ENCODE measurements at places on chromosomes 6 and 20.

GRCh38 chr6:43909474-43910148, 139.6 kb downstream of the VEGFA start:
- H3K36me3 ChIP-seq: no peaks in the 10 kb centered on the region
- DNase-seq: no peak
- H3K27me3 ChIP-seq: no peaks in the 10 kb centered on the region
- H3K4me3 ChIP-seq: no peak overlapping the region
- no peak overlapping the region for H3K27ac ChIP-seq
- no peaks in the 10 kb centered on the region for H3K4me1 ChIP-seq

- DNase-seq: no peak
- no peak overlapping the region for H3K27ac ChIP-seq
- no peak overlapping the region for H3K4me3 ChIP-seq
- H3K27me3 ChIP-seq: no peaks in the 10 kb centered on the region
Observed at GRCh38 chr6:143429970-143430369, 20.5 kb downstream of the ADAT2 start.

GRCh38 chr6:148436466-148436865, 93.8 kb downstream of the SASH1 start:
- no peaks in the 10 kb centered on the region for H3K36me3 ChIP-seq
- no peak overlapping the region for H3K4me3 ChIP-seq
- DNase-seq: no peak
- H3K27me3 ChIP-seq: no peaks in the 10 kb centered on the region

- H3K36me3 ChIP-seq: no peaks in the 10 kb centered on the region
- H3K27me3 ChIP-seq: no peaks in the 10 kb centered on the region
- H3K4me3 ChIP-seq: no peak overlapping the region
- no peaks in the 10 kb centered on the region for H3K4me1 ChIP-seq
- no peak overlapping the region for H3K27ac ChIP-seq
Observed at GRCh38 chr6:82216549-82216948, 31.0 kb downstream of the IBTK start.

- H3K36me3 ChIP-seq: no peaks in the 10 kb centered on the region
- no peak for DNase-seq
- H3K4me1 ChIP-seq: peaks cover 4% of the 10 kb centered on the region
- no peak overlapping the region for H3K4me3 ChIP-seq
- no peak overlapping the region for H3K27ac ChIP-seq
- H3K27me3 ChIP-seq: no peaks in the 10 kb centered on the region
Observed at GRCh38 chr6:41739041-41739440, 3.6 kb upstream of the TFEB start.

GRCh38 chr20:53032046-53032445, 59.9 kb downstream of the TSHZ2 start:
- no peaks in the 10 kb centered on the region for H3K27me3 ChIP-seq
- no peak overlapping the region for H3K27ac ChIP-seq
- H3K4me1 ChIP-seq: peaks cover 2% of the 10 kb centered on the region
- H3K4me3 ChIP-seq: no peak overlapping the region
- no peaks in the 10 kb centered on the region for H3K36me3 ChIP-seq

- DNase-seq: no peak
- H3K27ac ChIP-seq: no peak overlapping the region
- H3K27me3 ChIP-seq: no peaks in the 10 kb centered on the region
- peaks cover 8% of the 10 kb centered on the region for H3K4me1 ChIP-seq
- no peaks in the 10 kb centered on the region for H3K36me3 ChIP-seq
Observed at GRCh38 chr6:170179616-170180324, 111.1 kb downstream of the DLL1 start.

GRCh38 chr20:49233226-49233625, 14.0 kb downstream of the DDX27 start:
- DNase-seq: no peak
- H3K36me3 ChIP-seq: no peaks in the 10 kb centered on the region
- H3K4me3 ChIP-seq: no peak overlapping the region

DNA sequence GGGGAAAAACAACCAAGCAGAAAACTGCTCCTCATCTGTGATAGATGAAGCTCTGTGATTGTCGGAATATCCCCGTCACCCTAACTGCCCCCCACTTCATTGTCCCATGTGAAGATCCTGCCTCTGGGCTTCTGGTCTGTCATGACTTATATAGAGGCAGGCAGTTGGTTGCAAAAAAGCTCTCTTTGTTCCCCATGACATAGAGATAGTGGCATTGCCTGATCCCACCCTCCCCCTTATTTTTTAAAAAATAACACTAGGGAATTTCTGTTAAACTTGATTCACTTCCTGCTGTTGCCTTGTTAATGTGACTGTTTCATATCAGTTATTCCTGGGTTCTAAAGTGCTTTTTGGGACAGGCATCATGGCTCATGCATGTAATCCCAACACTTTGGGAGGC, 203.1 kb downstream of the JARID2 start:
- peaks cover 11% of the 10 kb centered on the region for H3K4me1 ChIP-seq
- no peaks in the 10 kb centered on the region for H3K36me3 ChIP-seq
- no peak overlapping the region for H3K27ac ChIP-seq
- no peaks in the 10 kb centered on the region for H3K27me3 ChIP-seq

DNA sequence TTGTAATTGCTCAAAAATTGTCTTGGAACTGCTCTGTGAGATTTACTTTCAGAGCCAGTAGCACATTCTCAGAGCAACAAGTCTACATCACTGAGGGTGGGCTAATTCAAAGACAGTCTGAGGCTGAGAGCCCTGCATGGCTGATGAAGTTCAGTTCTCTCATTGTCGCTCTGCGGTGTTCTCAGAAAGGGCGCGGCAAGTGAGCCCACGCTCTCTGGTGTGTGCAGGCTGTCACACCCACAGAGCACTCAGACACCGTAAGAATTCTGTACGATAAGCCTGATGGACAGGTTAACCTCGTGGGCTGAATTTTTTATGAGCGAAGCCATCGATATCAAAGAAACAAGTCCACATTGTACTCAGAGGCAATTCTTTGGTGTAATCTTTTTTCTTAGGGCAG, 557.8 kb downstream of the HACE1 start:
- H3K27ac ChIP-seq: no peak overlapping the region
- no peaks in the 10 kb centered on the region for H3K36me3 ChIP-seq
- H3K4me1 ChIP-seq: no peaks in the 10 kb centered on the region
- H3K4me3 ChIP-seq: no peak overlapping the region
- no peak for DNase-seq
- H3K27me3 ChIP-seq: no peaks in the 10 kb centered on the region

DNA sequence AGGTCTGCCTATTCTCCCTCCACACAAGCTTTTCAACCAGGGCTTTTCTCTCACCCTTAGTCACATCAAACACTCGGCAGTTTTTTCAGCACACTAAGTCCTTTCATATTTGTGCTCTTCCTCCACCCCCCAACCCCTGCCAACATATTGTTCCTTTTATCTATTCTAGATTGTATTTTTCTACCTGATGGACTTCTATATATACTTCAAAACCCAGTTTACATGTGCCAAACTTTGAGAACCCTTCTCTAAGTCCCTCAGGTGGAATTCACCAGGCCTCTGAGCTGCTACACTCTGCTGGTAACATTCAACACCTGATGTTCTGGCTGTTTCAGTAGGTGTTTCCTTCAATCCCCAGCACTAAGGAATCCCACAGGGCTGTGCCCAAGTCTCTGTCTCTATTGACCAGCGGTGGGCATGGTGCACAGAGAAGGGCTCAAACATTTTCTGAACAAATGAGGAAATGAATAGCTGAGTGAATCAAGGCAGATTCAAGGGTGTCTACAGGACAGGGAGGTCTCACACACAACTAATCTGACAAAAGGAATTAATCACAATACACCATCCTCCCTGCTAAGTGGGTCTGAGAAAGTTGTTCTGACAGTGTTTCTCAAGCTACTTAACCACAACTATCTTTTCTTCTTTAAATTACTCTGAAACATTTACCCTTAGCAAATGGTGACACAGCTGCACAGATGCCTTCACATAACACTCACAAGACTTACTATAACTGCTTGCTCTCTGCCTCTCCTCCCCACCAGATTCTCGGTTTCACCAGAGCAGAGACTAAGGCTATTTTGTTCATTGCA, 166.5 kb downstream of the TSHZ2 start:
- H3K36me3 ChIP-seq: no peaks in the 10 kb centered on the region
- peaks cover 22% of the 10 kb centered on the region for H3K4me1 ChIP-seq
- H3K27ac ChIP-seq: no peak overlapping the region
- DNase-seq: no peak

GRCh38 chr6:105844275-105844883, 241.8 kb upstream of the PRDM1 start:
- no peaks in the 10 kb centered on the region for H3K36me3 ChIP-seq
- no peak overlapping the region for H3K4me3 ChIP-seq
- H3K27me3 ChIP-seq: no peaks in the 10 kb centered on the region
- DNase-seq: no peak
- H3K4me1 ChIP-seq: no peaks in the 10 kb centered on the region

DNA sequence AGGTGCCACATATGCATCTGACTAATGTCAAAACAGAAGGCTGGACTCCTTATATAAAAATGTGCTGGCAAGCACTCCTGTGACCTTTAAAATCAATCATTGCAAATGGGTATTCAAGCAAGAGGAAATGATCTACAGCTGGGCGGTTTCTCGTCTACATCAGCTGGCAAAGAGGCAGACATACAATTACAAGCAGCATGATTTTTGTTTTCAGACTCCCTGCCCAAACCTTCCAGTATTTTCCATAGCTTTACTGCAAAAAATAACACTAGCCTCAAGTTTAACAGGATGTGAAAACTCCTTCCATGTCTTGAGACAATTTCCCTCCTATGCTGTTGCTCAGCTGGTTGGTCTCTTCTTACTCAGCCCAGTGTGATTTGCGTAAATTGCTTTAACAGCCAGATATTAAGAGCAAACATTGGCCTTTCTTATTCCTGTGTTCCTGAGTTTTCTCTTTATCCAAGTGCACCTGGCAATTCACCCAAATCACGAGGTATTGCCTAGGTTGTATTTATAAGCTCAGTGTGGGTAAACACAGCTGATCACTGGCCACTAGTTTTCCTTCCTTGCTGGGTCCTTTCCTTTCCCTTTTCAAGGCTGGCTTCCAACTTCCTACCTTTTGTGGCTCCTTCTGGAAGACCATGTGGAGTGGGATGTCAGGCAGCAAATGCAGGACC, 130.4 kb downstream of the MOXD1 start:
- no peak overlapping the region for H3K27ac ChIP-seq
- DNase-seq: no peak
- H3K36me3 ChIP-seq: no peaks in the 10 kb centered on the region
- no peak overlapping the region for H3K4me3 ChIP-seq
- H3K27me3 ChIP-seq: no peaks in the 10 kb centered on the region

GRCh38 chr20:51861726-51862466, 59.6 kb upstream of the SALL4 start:
- no peak overlapping the region for H3K4me3 ChIP-seq
- no peak for DNase-seq
- no peaks in the 10 kb centered on the region for H3K4me1 ChIP-seq
- no peak overlapping the region for H3K27ac ChIP-seq
- H3K27me3 ChIP-seq: no peaks in the 10 kb centered on the region
- H3K36me3 ChIP-seq: no peaks in the 10 kb centered on the region

GRCh38 chr6:89596056-89596455, 42.5 kb downstream of the LYRM2 start:
- H3K4me3 ChIP-seq: no peak overlapping the region
- no peaks in the 10 kb centered on the region for H3K27me3 ChIP-seq
- peaks cover 3% of the 10 kb centered on the region for H3K4me1 ChIP-seq
- H3K27ac ChIP-seq: no peak overlapping the region
- H3K36me3 ChIP-seq: no peaks in the 10 kb centered on the region

GRCh38 chr6:135994857-135995544, 143.5 kb downstream of the PDE7B start:
- H3K27me3 ChIP-seq: no peaks in the 10 kb centered on the region
- no peak overlapping the region for H3K27ac ChIP-seq
- H3K36me3 ChIP-seq: no peaks in the 10 kb centered on the region
- H3K4me1 ChIP-seq: no peaks in the 10 kb centered on the region

GRCh38 chr6:45822873-45823272, 192.8 kb downstream of the CLIC5 start:
- no peak overlapping the region for H3K27ac ChIP-seq
- H3K27me3 ChIP-seq: no peaks in the 10 kb centered on the region
- no peaks in the 10 kb centered on the region for H3K4me1 ChIP-seq
- no peaks in the 10 kb centered on the region for H3K36me3 ChIP-seq
- H3K4me3 ChIP-seq: no peak overlapping the region

DNA sequence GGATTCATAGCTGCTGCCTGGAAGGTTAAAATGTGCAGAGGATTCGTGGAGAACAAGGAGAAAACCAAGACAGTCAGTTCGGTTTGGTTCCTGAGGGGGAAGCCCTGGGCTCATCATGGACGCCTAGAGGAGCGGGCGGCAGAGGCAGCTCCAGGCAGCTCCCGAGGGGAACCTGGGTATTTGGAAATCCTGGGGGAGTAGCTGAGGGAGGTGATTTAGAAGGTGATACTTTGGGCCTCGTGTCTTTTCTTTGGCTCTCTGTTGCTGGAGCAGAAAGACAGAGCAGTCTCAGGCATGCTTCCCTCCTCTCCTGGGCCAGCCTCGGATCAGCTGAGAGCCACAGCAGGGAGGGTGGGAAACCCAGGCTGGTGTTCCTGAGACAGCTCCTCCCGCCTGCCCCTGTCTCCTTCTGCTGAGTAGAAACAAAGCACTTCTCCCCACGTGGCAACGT, 139.5 kb downstream of the DLL1 start:
- no peak overlapping the region for H3K4me3 ChIP-seq
- no peaks in the 10 kb centered on the region for H3K27me3 ChIP-seq
- H3K4me1 ChIP-seq: peaks cover 16% of the 10 kb centered on the region
- H3K36me3 ChIP-seq: no peaks in the 10 kb centered on the region
- no peak overlapping the region for H3K27ac ChIP-seq

GRCh38 chr6:107822176-107823046, 1.7 kb downstream of the SCML4 start:
- H3K4me1 ChIP-seq: peaks cover 3% of the 10 kb centered on the region
- no peaks in the 10 kb centered on the region for H3K36me3 ChIP-seq
- DNase-seq: no peak
- no peak overlapping the region for H3K4me3 ChIP-seq
- H3K27ac ChIP-seq: no peak overlapping the region

DNA sequence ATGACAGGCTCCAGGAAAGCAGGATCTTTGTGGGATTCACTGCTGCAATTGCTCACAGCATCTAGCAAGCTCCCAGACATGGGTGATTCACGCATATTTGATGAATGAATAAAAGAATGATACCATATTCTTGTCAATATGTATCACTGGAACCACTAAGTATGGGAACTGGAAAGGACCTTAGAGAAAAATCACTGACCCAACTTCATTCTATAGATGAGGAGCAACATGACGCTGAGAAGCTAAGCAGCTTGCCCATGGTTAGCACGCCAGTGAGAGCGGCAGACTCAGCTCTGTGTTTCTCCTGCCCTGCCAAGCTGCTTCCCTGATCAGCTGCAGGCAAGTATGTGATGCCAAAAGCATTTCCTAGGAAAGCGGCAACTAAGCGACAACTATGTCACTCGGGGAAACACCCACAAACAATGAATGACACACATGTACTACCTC, 66.8 kb downstream of the PPP1R3G start:
- H3K27me3 ChIP-seq: no peaks in the 10 kb centered on the region
- H3K36me3 ChIP-seq: no peaks in the 10 kb centered on the region
- no peaks in the 10 kb centered on the region for H3K4me1 ChIP-seq
- H3K27ac ChIP-seq: no peak overlapping the region
- H3K4me3 ChIP-seq: no peak overlapping the region
- DNase-seq: no peak

GRCh38 chr6:125989631-125990030, 3.3 kb downstream of the TRMT11 start:
- DNase-seq: no peak
- no peak overlapping the region for H3K27ac ChIP-seq
- H3K27me3 ChIP-seq: no peaks in the 10 kb centered on the region
- no peak overlapping the region for H3K4me3 ChIP-seq

- DNase-seq: no peak
- no peak overlapping the region for H3K27ac ChIP-seq
- no peaks in the 10 kb centered on the region for H3K36me3 ChIP-seq
- H3K4me3 ChIP-seq: no peak overlapping the region
- no peaks in the 10 kb centered on the region for H3K27me3 ChIP-seq
- H3K4me1 ChIP-seq: no peaks in the 10 kb centered on the region
Observed at GRCh38 chr6:84606860-84607259, 157.5 kb downstream of the TBX18 start.
